ENCODE measurements at places on chromosomes 2 and 18. TPM values are rescaled to one million over a fixed set of nuclear protein-coding genes. Genes with fewer than 3 reads are reported as not detected.

DNA sequence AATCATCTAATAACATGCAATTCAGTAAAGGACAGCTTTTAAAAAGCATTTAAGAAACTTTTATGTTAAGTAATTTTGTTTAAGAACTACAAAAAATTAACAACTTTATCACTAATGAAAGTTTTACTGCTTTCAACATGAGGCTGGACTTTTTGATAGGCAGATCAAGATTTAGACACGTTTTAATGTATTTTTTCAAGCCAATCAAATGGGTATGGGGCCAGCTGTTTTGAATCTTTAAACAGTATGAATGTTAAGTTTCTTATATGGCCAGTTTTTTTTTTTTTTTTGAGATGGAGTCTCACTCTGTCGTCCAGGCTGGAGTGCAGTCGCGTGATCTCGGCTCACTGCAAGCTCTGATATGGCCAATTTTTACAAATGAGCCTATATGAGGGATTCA, 73.1 kb downstream of the ST6GAL2 start:
- DNase-seq = no peak

DNA sequence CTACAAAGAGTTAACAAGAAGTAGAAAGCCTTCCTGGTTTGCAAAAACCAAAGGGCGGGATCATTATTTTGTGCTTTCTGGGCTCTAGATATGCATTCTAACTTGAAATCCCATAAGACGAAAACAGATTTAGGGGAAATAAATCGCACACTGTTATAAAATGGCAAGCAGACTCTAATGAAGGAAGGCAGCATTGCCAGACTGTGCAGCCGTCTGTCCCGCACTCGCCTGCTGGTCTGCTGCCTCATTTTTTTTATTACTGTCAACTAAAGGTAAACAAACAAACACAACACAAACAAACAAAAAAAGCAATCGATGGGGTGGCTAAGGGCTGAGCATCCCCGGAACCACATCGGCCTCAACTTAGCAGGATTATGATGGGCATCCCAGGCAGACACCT, 24.4 kb downstream of the ZNF521 start:
- DNase-seq = no peak

DNA sequence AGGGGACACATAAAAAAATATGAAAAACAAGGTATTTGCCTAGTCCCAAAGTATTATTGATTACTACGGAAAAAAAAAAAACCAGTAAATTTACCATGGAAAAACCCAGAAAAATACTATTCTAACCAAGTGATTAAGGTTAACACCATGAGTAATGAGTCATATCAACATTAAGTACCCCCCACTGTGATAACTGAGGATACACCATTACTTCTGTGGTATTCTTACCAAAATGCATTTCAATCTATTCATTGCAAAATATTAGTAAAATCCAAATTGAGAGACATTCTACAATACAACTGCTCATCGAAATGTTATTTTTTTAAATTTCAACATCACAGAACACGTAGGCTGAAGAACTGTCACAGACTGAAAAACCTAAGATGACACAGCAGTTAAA, 669.8 kb downstream of the ZEB2 start:
- DNase-seq = no peak

CHRND gene
- not detected for total RNA-seq

DNA sequence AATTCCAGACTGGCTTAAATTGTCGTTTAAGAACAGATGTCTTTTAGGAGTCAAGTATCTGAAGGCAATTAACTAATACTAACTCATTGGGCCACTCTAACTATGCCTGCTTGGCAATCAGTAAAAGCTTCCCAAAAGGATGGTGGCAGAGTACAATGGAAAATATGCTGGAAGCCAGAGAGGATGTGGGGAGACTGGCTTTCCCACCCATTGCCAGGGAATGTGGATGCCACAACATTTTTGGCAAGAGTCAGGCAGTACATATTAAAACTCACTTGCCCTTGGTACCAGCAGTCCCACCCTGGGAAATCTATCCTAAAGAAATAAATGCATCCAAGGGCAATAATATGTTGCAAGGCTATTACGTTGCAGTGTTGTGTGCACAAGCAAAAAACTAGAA, 74.0 kb upstream of the FZD7 start:
- no peak for DNase-seq

DNA sequence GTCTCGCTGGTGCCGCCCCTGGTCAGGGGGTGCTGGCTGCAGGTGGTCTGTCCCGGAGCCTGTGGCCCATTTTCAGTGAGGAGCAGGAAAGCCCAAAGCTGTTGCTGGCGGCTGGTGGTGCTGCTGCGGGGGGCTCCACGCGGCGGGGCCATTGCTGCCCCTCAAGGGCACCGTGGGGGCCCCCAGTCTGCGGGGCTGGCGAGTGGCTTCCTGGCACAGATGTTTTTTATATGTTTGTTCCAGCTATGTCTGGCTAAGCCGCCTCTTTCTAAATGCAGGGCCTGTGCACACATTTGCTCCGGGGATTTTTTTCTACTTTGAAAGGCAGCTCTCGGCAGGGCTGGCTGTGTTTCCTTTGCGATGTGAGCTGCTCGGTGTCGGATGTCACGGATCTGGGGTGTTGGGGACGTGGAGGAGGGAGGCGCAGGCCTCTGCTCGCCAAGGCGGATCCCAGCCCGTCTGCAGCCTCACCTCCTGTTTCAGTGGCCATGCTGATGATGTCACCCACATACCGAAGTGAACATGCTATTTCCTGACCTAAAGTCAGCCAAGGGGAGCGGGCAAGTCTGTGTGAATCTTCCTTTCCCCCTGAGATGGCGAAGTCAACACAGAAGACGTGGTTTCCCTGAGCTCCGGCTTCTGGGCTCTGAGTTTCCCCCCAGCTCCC, 112.0 kb upstream of the CTDP1 start:
- no peak for DNase-seq

- no peak for DNase-seq
These were observed 171.2 kb downstream of the NBAS start for GRCh38 chr2:15389895-15390294.

CRACDL gene
- 1.6 TPM for total RNA-seq

DNA sequence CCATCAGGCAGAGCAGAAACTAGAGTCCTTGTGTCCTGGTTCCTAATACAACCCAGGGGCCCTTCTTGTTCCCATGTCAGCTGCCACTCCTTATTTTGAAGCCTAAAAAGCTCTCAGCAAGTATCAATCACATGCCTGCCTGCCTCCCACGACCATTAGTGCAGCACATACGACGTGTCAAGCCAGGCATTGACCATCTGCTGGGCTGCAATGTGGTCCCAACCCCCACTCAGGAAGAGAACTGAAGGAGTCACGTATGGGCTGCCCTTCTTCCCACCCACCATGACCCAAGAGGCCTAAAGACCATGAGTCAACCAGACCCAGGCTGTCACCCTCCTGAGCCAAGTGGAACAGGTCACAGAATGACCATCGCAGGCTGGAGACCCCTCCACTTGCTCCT, 98.8 kb downstream of the KLHL29 start:
- no peak for DNase-seq

CDK5R2 gene
- under 0.01 TPM for total RNA-seq

Data from hematopoietic multipotent progenitor cell (in vitro differentiated cells).